ENCODE measurements at places on chromosomes 3 and 15. TPM values are rescaled to one million over a fixed set of nuclear protein-coding genes. Genes with fewer than 3 reads are reported as not detected.

- peak; percentile 45 for DNase-seq
Observed at GRCh38 chr15:68333775-68334470, 56.4 kb downstream of the FEM1B start.

DNA sequence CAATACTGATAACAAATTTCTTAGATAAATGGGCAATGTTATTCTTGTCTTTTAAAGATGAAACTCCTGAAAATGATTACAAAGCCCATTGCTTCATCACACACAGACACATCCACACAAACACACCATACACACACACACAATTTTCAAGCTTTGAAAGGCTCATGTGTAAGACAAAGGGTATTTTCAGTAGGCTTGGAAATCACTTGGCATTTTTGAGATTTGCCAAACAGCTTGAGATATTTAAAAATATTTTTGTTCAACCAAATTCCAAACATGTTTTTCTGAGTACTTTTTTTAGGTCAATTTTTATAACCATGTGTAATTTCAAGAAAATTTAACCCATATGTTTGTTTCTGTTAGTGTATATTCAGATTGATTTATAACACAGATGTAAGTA lies 283.7 kb downstream of the ROBO2 start:
- DNase-seq: no peak

DNA sequence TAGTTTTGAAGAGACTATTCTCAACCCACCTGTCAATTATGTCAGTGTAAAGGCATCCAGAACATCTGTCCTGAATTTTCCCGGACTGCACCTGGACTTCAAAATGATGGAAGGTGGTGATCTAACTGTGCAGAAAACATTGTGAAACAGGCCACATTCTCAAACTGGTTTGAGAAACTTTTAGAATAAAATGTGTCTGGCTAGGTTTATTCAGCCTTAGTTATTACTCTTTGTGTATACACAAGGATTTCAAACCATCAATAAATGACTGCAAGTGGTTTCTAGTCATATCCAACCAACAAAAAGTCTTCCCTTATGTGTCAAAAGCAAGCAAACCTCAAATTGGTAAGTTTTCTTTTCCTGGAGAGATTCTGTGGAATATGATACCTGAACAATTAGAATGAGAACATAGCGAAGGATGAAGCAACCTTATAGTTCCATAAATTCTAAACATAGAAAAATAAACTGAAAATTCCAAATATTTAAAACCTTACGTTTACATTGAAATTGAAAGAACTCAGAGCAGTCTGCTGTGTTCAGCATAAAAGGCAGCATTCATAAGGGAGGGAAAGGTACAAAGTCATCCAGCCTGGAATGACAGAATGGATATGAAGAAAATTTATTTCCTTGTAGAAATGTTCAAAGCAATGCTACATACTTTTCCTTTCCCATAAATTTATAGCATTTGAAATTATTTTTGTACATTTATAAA lies 306.6 kb upstream of the TGFBR2 start:
- DNase-seq: no peak

EFCAB12 gene
- total RNA-seq: not detected

GPR156 gene
- not detected for total RNA-seq

GRCh38 chr3:180913581-180914404 lies 1.3 kb downstream of the FXR1 start:
- no peak for DNase-seq

GRCh38 chr15:65286069-65286703 lies 497 bp downstream of the PARP16 start:
- no peak for DNase-seq

Data from left ventricle myocardium inferior (tissue), 1 donor.